H1 (cell line): ENCODE measurements at places on chromosomes 6 and 20. TPM values are rescaled to one million over a fixed set of nuclear protein-coding genes. Genes with fewer than 3 reads are reported as not detected.

DNA sequence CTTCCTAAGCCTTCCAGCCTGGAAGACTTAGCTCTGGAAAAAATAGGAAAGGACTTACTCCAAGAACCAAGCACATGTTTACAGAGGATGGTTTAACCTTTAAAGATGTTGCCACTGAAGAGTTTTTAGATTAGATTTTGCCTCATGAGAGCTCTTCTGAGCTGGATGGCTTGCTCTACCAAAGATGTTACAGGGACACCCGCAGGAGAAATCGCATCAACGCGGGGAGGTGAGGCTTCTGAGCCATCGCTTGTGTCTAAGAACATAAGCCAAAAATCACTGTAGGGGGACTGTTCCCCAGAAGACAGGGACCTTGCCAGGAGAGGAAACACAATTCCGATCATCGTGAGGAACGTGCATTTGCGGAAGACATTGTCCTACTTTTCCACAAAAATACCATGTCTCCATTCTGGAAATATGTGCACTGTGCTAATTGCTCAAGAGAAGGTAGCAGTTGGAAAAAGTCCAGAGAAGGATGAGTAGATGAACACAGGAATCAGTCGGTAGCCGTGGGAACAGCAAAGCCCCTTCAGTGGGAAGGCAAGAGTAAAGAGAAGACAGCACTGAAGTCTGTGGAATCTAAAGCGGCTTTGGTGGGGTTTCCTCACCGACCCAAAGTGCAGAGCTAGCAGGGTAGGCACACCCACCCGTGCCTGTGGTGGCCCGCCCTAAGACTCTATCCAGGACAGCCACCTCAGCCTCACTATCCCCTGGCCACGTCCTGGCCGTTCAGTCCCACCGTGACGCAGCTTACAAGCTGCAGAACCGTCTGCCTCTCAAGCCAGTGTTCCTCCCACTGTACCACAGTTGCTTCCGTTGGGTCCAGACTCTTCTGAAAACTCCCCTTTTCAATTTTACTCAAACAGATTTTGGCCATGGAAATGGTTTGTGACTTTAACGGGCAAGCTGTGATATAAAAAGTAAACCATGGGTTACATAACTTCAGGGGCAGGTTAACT is 334.8 kb downstream of the NRN1 start:
- no peak overlapping the region for H3K4me3 ChIP-seq
- DNase-seq: no peak
- H3K4me1 ChIP-seq: peaks cover 17% of the 10 kb centered on the region
- no peaks in the 10 kb centered on the region for H3K36me3 ChIP-seq
- 0 out of 2 replicates have a peak overlapping the region, but pooled peaks have one; percentile 4 for H3K27ac ChIP-seq

DNA sequence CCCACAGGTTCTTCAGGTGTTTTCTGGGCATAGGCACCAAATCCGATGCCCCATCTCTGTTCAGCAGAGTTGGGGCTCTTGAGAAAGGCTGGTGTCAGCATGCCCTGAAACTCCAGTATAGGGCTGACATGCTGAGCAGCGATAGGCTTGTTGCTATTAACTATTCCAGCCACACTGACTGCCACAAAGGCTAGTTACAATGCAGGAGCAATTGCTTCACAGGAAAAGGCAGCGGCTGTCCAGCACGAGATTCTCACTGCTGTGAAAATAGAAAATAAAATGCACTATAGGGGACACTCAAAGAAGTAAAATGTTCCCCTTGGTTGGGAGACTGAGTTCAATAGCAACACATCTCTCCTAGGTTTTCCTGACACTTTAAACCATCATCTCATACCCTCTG is 112.4 kb downstream of the BFSP1 start:
- no peaks in the 10 kb centered on the region for H3K36me3 ChIP-seq
- peaks cover 4% of the 10 kb centered on the region; the same call in 1 of the 2 replicates for H3K4me1 ChIP-seq
- no peaks in the 10 kb centered on the region for H3K27me3 ChIP-seq
- no peak overlapping the region for H3K27ac ChIP-seq

- no peaks in the 10 kb centered on the region for H3K4me1 ChIP-seq
- H3K4me3 ChIP-seq: no peak overlapping the region
- no peak for DNase-seq
- no peak overlapping the region for H3K27ac ChIP-seq
- no peaks in the 10 kb centered on the region for H3K27me3 ChIP-seq
Observed at GRCh38 chr6:108275976-108276375, 15.1 kb upstream of the SNX3 start.

DNA sequence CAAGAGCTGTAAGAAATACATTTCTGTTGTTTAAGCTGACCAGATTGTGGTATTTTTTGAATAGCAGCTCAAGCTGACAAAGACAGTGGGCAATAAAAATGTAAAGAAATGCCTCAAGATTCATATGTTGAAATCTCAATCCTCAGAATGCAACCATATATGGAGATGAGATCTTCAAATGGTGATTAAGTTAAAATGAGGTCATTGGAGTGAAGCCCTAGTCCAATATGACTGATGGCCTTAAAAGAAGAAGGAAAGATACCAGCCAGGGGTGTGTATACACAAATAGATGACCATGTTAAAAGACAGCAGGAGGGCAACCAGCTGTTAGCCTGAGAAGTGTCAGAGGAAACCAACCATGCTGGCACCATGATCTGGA is 7.1 kb upstream of the DDO start:
- H3K27ac ChIP-seq: no peak overlapping the region
- H3K4me3 ChIP-seq: no peak overlapping the region
- no peak for DNase-seq
- H3K27me3 ChIP-seq: no peaks in the 10 kb centered on the region
- no peaks in the 10 kb centered on the region for H3K36me3 ChIP-seq

The MEP1A gene
- not detected in 2 replicates for total RNA-seq

The TAF4 gene
- total RNA-seq: 30.1 and 33.0 TPM in 2 replicates
